CD4-positive, alpha-beta T cell treated with Interleukin-1 beta for 1 hour (primary cell): ENCODE measurements at places on chromosomes 16 and 17.

DNA sequence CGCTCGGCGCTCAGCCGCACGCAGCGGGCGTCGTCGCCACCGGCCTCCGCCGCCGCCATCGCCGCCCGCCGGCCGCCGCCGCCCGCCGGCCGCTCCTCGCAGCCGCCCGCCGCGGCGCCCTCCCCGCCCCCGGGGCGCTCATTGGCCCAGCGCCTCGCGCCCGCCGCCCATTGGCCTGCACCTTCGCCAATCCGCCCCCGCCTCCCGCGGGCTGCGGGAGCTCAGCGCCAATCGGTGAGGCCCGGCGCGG, at the start of gene PGP:
Gene PGP, minus strand, starts transcription at position 122 of the 250 bp plus-strand sequence. Its CDS starts 63 bp downstream, at position 59.
- no peak for DNase-seq

DNA sequence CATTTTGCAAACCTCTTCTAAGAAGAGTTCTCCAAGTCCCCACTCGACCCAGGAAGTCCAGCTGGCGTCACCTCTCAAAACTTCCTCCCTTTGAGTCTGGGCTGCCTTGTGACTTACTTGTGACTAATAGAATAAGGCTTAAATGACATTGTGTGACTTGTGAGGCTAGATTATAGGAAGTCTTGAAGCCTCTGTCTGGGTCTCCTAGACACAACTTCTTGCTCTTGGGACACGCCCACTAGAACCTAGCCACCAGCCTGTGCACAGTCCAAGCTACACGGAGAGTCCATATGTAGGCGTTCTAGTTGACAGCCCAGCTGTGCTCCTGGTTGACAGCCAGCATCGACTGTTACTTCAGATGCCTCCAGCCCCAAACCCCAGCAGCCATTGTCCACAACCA, 66.7 kb upstream of the TANC2 start:
- peak; percentile 43 for DNase-seq

GRCh38 chr17:69908626-69909368, 166.2 kb upstream of the KCNJ16 start:
- DNase-seq: no peak

DNA sequence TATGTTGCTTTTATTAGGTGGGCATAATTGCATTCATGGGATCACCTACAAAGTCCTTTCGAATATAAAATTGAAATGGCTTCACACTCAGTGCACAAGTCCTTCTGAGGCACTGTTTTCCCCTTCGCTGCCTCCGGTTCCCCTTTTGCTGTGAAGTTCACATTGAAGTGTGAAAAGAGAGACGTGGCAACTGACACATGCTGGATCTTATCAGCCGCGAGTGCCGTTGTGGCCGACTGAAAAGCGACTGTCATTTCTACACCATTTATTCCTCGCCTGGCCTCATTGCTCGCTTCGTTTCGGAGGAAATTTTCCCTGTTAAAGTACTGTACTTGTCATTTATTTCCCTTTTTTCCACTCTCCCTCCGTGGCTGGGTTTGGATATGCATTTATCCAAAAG, 423.5 kb downstream of the MAF start:
- no peak for DNase-seq

DNA sequence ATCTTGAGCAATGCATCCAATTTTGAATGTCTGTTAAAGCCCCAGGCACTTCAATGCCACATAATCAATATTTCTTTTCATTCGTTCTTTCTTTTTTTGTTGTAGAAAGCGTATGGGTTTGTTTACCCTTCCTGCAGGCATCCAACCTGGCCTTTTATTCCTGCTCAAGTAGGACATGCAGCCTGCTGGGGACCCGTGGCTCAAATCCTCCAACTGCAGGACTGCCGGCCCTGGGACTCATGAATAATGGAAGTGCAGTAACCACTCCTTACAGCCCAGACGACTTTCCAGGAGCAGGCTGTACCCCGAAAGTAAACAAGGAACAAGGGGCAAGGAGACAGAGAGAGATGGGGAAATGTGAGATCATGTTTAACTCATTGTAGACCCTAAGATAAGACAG, 126.4 kb downstream of the SALL1 start:
- no peak for DNase-seq

GRCh38 chr17:28228109-28228840, 90.7 kb upstream of the TMEM97 start:
- DNase-seq: no peak

- no peak for DNase-seq
These were observed 1.8 kb downstream of the SNTB2 start for GRCh38 chr16:69188716-69189115.

GRCh38 chr17:9702914-9703780, 57.8 kb downstream of the USP43 start:
- no peak for DNase-seq

DNA sequence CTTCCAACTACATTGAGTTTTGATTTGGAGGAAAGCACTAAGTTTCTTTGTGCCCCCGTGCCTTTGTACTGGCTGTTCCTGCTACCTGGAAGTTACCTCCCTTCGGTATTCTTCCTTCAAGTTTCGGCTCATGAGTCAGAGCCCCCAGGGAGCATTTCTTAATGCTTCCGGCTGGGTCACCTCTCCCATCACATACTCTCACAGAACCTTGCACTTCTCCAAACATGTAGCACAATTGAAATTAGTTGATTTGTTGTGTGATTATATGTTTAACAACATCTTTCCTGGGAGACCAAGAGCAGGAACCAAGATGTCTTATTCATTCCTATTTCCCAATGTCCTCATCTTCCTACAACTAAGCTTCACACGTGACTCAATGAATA, 158.6 kb upstream of the CDH5 start:
- no peak for DNase-seq

- peak; percentile 51 for DNase-seq
These were observed 49.4 kb downstream of the BEAN1 start for GRCh38 chr16:66476328-66477027.

GRCh38 chr17:34884597-34884996, 76.7 kb downstream of the CCT6B start:
- DNase-seq: no peak

DNA sequence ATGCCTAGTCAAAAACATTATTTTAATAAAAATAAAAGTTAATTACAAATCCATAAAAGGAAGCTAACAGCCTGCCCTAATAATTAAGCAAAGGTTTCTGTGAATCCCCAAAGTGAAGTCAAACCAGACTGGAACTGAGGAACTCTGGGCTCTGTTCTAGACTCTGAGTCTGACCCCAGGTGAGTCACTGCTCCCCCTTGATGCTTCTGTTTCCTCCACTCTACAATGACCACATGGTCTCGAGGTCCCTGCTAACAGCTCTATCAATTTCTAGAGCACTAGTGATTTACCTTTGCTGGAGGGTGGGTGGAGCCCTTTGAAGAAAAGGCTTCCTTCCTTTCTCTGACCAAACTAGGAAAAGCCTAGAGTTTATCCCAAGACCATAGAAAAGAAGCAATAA, 32.4 kb downstream of the XPO6 start:
- DNase-seq: no peak

GRCh38 chr16:76661691-76662235, 384.6 kb downstream of the CNTNAP4 start:
- DNase-seq: no peak

DNA sequence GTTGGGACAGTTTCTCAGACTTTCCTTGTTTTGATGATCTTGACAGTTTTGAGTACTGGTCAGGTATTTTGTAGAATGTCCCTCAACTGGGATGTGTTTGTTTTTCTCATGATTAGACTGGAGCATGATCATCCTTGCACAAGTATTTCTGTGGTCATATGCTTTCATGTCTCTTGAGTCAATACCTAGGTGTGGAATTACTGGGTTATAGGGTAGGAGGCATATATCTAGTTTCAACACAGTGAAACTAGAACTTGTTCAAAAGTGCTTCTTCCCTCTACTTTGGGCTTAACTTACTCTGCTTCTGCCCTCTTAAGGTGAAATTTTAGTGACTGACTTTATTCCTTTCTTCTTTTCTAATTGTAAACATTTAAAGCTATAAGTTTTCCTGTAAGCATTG, 30.1 kb downstream of the IKZF3 start:
- DNase-seq: no peak

GRCh38 chr17:47208744-47209488, at the start of gene MYL4:
TSS of gene MYL4 (plus strand) at chr17:47209348. CDS start at chr17:47209423, 75 bp downstream.
- DNase-seq: no peak

DNA sequence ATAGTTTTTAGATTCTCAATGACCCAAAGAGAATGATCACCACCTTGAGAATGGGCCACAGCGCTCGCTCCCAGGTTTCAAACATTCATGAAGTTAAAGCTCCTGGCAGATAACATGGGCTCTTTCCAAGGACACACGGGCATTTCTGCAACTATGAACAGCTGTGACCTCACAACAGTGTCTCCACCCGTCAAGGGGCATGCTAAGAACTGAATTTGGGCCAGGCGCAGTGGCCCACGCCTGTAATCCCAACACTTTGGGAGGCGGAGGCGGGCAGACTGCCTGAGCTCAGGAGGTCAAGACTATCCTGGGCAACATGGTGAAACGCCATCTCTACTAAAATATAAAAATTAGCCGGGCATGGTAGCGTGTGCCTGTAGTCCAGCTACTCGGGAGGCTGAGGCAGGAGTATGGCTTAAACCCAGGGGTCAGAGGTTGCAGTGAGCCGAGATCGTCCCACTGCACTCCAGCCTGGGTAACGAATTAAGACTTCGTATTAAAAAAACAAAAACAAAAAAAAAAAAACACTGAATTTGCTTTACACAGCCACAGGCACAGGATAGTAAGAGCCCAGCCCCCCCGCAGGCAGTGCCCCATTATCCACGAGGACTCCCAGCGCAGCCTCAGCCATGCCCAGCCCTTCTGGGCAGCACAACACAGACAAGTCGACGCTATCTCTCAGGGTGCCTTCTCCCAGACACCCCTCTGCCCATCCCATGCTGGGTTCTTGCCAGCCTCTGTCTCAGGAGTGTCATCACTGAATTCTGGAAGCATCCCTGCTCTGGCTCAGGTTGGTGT, 7.2 kb downstream of the USP7 start:
- no peak for DNase-seq

DNA sequence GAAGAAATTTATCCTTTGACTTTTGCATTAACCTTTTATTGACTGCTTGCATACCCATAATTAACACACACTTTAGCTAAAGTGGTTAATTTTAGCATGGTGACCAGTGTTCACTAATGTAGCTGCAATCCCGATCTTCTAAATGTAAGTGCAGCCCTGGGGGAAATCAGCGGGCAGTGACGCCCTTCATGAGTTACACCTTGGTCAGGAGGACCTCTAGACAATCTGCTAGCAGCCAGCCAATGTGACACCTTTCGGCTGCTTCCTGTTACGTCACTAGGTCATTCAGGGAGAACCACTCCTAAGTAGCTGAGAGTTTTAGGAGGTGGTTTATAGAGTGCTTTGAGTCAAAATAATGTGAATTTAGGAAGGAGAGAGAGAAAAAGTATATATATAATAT, 180.5 kb downstream of the IRX3 start:
- DNase-seq: no peak

DNA sequence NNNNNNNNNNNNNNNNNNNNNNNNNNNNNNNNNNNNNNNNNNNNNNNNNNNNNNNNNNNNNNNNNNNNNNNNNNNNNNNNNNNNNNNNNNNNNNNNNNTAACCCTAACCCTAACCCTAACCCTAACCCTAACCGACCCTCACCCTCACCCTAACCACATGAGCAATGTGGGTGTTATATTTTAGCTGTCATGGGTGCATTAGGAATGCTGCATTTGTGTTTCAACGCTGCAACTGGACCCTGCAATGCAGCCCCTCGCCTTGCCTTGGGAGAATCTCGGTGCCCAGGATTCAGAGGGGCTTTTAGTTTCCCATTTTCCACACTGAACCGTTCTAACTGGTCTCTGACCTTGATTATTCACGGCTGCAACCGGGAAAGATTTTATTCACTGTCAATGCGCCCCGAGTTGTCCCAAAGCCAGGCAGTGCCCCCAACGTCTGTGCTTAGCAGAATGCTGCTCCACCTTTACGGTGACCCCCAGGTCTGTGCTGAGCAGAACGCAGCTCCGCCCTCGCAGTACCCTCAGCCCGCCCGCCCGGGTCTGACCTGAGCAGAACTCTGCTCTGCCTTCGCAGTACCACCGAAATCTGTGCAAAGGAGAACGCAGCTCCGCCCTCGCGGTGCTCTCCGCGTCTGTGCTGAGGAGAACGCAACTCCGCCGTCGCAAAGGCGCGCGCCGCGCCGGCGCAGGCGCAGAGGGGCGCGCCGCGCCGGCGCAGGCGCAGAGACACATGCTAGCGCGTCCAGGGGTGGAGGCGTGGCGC, 43.3 kb downstream of the POLR3K start:
- DNase-seq: no peak

DNA sequence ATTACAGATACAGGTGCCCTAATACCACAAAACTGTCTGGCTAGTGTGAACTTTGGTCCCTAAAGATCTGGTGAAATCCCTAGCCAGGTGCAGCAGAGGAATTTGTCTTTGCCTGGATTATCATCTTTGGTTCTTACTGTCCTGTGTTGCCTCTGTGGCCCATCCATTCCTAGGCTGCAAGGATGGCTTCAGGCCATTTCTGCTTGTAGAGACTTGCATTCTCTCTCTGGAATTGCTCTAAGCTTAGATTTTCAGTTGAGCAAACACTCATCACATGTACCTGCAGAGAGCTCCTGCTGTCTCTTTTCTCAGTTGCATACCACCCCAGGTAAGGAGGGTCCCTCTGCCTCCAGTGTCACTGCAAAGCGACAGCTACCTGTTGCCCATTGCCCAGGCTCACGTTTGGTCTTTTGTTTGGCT, 114.9 kb downstream of the PRKCA start:
- no peak for DNase-seq

DNA sequence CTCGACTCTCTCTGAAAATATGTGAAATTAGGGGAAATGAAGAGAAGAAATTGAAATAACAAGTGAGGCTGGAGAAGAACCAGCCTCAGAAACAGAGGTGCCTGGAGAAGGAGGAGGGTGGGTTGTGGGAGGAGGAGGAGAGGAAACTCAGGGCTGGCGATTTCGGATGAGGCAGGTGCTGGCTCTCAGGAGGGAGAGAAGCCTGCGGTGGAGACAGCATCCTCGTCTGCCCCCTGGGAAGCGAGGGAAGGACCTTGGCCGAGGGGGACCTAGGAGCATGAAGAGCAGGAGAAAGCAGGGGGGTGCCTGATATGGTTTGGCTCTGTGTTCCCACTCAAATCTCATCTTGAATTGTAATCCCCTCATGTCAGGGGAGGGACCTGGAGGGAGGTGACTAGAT, 264.7 kb upstream of the TNRC6C start:
- no peak for DNase-seq

- no peak for DNase-seq
These were observed 499.5 kb upstream of the PSMD7 start for GRCh38 chr16:73797115-73797514.

GRCh38 chr16:30141750-30142149, 18.7 kb upstream of the MAPK3 start:
- no peak for DNase-seq

DNA sequence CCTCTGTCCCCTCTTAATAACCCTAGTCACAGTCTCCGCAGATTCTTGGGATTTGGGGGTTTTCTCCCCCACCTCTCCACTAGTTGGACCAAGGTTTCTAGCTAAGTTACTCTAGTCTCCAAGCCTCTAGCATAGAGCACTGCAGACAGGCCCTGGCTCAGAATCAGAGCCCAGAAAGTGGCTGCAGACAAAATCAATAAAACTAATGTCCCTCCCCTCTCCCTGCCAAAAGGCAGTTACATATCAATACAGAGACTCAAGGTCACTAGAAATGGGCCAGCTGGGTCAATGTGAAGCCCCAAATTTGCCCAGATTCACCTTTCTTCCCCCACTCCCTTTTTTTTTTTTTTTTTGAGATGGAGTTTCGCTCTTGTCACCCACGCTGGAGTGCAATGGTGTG, 5.6 kb downstream of the CCL22 start:
- DNase-seq: no peak
